ENCODE measurements at places on chromosomes 4 and X.

DNA sequence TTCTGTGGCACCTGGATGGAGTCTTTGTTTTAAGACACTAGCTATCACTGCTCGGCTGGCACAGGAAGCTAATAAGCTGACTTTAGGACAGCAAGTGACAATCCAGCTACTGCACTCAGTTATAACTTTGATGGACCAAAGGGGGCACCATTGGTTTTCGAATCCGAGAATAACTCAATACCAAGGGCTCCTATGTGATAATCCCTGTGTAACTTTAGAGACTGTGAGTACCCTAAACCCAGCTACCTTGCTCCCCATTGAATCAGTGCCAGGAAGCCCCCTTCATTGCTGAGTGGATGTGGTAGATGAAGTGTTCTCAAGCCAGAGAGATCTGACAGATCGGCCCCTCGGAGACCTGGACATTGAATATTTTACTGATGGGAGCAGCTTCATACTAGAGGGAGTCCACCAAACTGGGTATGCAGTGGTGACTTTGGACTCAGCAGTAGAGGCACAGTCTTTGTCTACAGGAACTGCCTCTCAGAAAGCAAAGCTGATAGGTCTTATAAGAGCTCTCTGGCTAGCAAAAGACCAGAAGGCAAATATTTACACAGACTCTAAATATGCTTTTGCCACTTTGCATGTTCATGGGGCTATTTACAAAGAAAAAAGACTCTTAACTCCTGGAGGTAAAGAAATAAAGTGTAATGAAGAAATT, 35.5 kb upstream of the UGT2B7 start:
- DNase-seq, result no peak

DNA sequence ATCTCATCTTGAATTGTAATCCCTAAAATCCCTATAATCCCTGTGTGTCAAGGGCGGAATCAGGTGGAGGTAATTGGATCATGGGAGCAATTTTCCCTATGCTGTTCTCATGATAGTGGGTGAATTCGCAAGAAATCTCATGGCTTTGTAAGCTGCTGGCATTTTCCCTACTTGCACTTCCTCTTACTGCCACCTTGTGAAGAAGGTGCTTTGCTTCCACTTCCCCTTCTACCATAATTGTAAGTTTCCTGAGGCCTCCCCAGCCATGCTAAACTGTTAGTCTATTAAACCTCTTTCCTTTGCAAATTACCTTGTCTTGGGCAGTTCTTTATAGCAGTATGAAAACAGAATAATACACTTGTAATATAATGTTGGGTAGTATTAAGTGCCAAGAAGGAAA, 1087.4 kb upstream of the SLIT2 start:
- no peak for DNase-seq

- no peak for DNase-seq
Observed at GRCh38 chrX:13248867-13249486, 70.9 kb downstream of the ATXN3L start.

GRCh38 chr4:152843481-152844090, 63.8 kb downstream of the ARFIP1 start:
- no peak for DNase-seq

DNA sequence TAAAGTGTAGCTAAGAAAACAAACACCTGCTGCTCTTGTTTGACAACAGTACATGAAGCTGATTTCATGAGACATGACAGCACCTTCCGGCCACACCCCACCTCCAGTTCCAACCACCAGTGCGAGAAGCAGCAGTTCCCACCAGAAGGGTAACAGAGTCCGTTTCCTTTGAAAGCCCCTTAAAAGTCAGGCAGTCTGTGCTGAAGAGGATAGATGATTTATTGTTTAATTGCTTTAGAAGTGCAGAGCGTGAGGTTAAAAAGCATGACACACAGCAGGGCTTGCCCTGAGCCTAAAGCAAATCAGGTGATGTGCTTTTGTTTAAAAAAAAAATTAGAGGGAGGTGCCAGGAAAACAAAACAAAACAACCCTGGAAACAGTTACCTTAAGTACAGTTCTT, 82.6 kb downstream of the HADH start:
- no peak for DNase-seq

- DNase-seq, result no peak
Observed at GRCh38 chr4:173231916-173232315, 63.3 kb downstream of the GALNT7 start.

- DNase-seq, result no peak
Observed at GRCh38 chr4:102116121-102116520, 229.2 kb downstream of the SLC39A8 start.

GRCh38 chrX:132467989-132468388, 20.8 kb downstream of the MBNL3 start:
- no peak for DNase-seq

- DNase-seq, result no peak
Observed at GRCh38 chrX:153820601-153821000, 9.7 kb downstream of the PDZD4 start.

DNA sequence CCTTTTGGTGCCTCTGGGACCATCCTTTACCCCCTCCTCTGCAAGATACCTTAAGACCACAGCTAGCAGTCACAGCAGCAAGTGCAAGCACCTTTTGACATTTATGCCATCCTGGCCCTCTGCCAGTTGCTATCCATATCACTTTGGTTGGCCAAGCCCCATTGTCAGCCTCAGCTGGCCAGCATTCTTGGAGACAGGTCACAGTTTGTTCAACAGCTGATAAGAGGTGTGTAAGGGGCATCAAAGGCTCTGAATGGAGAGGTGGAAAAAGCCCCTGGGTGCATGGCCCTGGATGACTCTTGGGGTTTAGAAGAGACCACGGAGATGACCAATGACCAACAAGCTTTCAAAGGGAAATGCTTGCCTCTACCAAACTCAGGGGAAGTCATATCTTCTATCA, 133.6 kb upstream of the MAMLD1 start:
- DNase-seq, result no peak

DNA sequence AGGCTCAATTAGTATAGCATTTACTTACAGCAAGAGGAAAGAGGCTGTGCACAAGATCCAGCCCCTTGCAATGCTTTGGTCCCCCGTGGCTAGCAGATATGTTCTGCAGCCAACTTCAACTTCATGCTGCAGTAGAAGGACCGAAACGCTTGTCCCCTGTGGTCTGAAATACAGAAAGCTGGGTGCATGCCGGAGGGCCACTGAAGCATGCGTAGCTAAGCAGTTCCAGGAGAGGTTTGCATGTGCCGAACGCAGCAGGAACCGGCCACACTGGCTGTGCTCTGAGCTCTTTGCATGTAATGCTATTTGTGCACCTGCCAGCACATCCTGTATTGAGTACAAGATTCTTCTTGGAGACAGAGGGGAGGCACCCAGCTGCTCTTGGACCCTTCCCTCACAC, 35.8 kb upstream of the SHISA3 start:
- DNase-seq, result no peak

- no peak for DNase-seq
Observed at GRCh38 chr4:1360423-1361283, 13.6 kb downstream of the UVSSA start.

GRCh38 chr4:165971933-165972332, 98.9 kb downstream of the TLL1 start:
- DNase-seq, result no peak

DNA sequence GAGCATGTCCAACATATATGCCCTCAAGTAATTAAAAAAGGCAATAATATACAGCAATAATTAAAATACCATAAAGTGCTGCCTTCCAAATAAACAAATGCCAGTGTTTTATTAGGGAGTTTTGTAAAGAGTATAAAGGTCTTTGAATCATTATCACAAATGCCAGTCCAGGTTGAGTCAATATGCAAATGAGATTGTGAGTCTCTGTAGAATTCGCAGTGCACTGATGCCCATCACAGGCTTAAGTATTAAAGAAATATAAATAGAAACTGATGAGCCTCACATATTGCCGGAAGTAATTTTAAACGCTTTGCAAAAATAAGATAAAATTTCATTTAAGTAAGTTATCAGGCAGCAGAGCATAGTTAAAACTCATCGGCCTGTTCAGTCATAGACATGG, 205.0 kb upstream of the TECRL start:
- DNase-seq, result no peak

DNA sequence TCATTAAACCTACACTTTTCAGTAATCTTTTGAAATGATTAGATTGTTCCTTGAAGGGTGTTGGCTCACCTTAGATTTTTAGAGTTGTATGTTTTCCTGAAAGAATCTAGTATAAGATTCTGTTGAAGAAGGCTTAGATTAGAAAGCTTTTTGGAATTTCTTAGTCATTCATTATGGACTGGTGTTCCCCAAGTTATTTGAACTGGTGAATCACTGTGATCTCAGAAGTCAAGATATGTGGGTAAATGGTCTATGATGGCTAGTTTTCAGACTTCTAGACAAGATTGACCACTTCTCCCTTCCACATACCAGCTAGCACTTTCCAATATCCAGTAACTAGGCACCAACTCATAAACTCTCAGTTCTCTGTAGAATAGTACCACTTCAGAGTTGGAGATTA, 138.1 kb downstream of the KDM6A start:
- DNase-seq, result no peak

GRCh38 chr4:74206088-74206825, 48.3 kb downstream of the MTHFD2L start:
- no peak for DNase-seq

DNA sequence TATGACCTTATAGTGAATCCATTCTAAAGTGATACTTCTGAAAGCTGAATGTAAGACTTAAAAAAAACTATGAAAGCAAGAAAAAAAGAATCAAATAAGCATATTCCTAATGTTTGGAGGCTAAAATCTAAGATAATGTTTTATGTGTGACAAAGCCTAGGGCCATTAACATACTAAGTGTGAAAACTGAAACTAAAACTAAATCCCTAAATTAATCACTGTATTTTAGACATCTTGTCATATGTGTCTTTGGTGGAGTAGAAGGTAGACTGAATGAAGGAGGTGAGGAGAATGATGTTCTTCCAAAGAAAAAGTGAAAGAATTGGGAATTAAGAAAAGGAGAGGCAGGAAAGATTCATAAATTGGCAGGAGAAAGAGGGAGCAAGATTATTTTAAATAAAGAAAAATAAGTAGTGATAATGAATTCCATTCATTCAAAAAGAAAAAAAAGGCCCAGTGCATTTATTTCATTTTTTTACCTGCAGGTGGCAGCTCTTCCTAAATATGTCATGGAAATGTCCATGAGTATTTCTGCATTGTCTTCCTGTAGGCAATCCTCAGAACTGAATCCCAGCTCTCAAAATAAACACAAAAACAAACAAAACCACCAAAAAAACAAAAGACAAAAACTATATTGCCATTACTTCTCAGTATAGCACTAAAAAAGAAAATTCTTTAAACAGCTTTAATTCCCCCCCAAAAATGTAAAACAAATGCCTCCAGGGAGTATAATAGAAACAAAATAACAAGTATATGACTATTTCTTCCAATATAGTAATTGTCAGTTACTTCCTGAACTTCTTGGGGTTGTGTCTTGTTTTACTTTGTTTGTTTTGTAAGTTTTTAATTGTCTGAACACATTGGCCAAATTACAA, 17.0 kb upstream of the AP1AR start:
- DNase-seq, result no peak

GRCh38 chr4:907691-908425, 24.3 kb downstream of the GAK start:
- no peak for DNase-seq

DNA sequence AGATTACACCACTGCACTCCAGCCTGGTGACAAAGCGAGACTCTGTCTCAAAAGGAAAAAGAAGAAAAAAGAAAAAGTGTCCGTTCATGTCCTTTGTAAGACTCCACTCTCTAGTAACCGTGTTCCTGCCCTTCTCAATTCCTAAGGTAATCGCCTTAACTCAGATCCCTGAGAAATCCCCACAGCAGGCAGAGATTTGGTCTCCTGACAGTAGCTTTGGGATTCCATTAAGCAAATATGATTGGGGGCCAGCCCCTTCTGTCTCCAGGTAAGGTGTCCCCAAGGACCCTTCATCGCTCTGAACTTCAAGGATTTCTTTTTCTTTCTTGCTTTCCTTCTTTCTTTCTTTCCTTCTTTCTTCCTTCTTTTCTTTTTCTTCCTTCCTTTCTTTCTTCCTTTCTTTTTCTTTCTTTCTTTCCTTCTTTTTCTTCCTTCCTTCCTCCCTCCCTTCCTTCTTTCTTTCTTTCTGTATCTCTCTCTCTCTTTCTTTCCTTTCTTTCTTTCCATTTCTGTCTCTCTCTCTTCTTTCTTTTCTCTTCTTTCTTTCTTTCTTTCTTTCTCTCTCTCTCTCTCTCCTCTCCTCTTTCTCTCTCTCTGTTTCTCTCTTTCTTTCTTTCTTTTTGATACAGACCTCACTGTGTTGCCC, 2.1 kb upstream of the ASMT start:
- DNase-seq, result no peak

DNA sequence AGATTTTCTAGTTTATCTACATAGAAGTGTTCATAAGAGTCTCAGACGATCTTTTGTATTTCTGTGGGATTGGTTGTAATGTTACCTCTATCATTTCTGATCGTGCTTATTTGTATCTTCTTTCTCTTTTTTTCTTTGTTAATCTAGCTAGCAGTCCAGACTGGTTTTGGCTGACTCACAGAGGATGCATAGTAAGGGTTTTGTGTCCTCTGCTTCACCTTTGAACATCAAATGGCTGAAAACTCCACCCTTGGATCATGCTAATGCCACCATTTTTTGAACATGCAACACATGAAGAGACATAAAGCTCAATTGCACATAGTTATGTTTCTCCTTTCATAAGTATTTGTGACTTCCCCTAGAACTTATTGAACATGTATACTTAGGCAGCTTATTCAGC, 22.8 kb downstream of the TMPRSS11A start:
- DNase-seq, result no peak

- DNase-seq, result no peak
Observed at GRCh38 chr4:82721819-82722423, 76.7 kb downstream of the SCD5 start.

DNA sequence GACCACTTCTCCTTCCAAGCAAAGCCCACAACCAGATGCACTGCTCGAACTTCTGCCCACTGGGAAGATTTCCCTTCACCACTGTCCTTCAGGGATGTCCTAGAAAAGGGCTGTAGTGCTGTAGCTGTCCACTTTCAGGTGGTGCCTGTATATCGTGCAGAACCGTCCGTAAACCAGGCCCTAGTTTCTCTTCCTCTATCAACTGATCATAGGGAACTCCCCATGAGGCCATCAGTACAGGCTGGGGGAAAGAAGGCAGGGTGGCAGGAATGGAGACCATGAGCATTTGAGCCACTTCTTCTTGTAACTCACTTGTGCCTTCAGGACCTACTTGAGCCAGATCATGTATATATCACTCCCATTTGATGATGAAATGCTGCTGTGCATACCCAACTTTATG, 57.3 kb upstream of the FAM9B start:
- no peak for DNase-seq

GRCh38 chr4:107094332-107094731, 58.2 kb upstream of the DKK2 start:
- DNase-seq, result no peak

GRCh38 chr4:36758312-36759178, 477.1 kb downstream of the DTHD1 start:
- DNase-seq, result no peak

- no peak for DNase-seq
Observed at GRCh38 chr4:8010618-8011017, 71.0 kb upstream of the AFAP1 start.

DNA sequence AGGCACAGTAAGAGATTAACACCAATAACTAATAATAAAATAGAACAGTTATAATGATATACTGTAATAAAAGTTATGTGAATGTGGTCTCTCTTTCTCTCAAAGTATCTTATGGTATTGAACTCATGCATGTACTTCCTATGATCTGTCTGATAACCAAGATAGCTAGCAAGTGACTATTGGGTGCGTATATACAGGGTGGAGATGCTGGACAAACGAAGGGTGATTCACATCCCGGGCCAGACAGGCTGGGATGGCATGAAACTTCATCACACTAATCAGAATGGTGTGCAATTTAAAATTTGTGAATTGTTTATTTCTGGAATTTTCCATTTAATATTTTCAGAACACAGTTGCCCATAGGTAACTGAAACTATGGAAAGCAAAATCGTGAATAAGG, 96.8 kb downstream of the PHEX start:
- no peak for DNase-seq

All from breast epithelium (tissue), 4 donors.